ENCODE measurements at places on chromosomes 7 and 10.

GRCh38 chr7:152025937-152026890, 740 bp downstream of the GALNT11 start:
- no peak for DNase-seq

DNA sequence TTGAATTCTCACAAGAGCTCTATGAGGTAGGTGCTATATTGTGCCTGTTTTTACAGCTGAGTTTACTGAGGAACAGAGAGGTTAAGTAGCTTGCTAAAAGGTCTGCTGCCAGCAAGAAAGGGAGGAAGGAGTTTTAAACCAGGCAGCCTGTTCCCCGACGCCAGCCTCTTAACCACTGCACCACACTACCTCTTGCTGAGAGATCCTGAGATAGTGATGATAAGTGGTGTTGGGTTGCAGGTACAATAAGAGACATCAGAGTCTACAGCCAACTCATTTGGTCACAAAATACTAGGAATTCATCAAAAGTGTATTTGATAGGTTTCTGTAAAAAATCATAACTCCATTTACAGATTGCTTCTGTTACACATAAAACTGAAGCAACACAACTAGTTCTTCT, 8.0 kb downstream of the CCDC71L start:
- DNase-seq = no peak

DNA sequence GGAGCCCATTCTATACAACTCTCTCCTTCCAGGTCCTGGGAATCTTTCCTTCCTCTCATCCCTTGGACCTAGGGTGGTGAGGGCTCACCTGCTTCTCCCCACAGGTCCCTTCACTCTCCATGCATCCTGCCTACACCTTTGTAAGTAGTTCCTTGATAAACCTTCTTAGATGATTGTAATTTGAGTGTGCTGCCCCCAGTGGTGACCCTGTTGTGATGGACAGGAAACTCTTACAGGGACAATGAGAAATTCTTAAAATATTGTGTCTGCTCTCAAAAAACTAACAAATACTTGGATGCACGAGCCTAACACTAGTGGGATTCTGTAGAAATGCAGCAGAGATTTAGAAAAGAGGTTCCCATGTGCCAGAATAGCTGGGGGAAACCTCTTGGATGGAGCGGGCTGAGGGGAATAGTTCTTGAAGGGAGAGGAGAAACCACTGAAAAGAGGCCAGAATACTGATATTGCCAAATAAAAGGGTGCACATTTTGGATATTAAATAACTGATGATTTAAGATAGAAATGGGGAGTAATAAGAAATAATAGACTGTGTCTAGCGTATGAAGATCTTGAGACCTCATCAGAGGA, 6.7 kb upstream of the PAXIP1 start:
- DNase-seq = no peak

- no peak for DNase-seq
Measured at GRCh38 chr7:76383089-76383944, 24.5 kb upstream of the YWHAG start.

- DNase-seq = no peak
Measured at GRCh38 chr7:2116448-2116810, 116.3 kb downstream of the MAD1L1 start.

DNA sequence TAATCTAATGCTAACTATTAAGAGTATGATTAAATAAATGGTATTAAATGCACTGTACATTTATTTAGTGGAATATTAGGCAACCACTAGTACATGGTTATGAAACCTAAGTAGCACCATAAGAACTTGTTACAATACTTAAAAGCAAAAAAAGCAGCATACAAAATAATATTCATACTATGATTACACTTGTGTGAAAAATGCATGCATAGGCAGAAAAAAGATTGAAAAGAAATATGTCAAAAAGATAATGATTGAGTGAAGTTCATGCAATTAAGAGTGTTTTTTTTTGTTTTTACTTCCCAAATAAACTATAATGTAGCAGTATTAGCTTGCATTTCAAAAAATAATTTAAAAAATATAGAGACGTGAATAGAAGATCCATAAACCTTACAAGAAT, 20.0 kb upstream of the SRI start:
- DNase-seq = no peak

- DNase-seq = no peak
Measured at GRCh38 chr10:11517150-11517549, 94.3 kb downstream of the USP6NL start.

DNA sequence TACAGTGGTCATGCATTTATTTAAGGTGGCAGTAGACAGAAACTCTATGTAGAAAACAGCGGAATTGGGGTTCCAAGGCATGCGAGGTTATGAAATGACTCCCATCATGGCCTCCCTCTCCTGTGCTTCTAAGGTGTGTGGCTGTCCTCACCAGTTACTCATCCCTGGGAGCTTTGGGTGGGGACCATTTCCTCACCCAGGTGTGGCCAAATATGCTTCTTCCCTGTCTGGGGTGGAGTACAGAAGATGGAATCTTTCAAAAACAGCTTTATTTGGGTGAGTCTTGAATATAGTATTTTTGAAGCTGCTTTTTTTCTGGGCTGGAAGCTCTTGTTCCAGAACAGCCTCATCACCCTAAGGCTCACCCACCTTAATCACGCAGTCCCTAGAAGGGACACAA, 139.0 kb downstream of the NRF1 start:
- no peak for DNase-seq

DNA sequence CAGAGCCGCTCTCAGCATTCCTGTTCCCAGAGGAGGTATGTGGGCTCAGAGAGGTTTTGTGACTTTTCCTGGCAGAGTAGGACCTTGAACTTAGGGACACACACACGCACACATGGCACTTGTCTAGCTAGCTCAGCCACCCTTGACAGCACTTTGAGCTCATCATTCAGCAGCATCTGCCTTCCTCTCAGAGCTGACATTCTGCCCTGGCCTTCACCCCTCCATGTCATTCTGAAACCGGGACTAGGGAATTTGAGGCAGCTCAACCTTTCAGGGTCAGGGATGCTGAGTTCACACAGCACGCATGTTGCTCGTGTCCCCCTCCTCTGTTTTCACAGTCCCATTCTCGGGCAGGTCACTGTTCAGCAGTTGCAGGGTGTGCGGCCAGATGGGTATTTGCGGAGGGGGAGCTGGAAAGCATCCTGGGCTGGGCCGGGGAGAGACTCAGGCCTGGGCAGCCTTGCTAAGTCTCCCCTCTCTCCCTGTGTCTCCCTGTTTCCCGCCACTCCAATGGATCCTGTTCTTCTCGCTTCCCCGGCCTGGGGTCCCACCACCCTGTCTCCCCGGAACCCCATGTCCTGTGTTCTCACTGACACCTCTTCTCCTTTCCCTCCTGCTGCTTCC, 78.0 kb downstream of the COL13A1 start:
- DNase-seq = no peak

GRCh38 chr7:124566583-124566982, 199.0 kb downstream of the GPR37 start:
- DNase-seq = no peak

GRCh38 chr10:5396556-5397300, 7.9 kb downstream of the TUBAL3 start:
- no peak for DNase-seq

GRCh38 chr10:88185830-88186229, 322.4 kb downstream of the PTEN start:
- no peak for DNase-seq

DNA sequence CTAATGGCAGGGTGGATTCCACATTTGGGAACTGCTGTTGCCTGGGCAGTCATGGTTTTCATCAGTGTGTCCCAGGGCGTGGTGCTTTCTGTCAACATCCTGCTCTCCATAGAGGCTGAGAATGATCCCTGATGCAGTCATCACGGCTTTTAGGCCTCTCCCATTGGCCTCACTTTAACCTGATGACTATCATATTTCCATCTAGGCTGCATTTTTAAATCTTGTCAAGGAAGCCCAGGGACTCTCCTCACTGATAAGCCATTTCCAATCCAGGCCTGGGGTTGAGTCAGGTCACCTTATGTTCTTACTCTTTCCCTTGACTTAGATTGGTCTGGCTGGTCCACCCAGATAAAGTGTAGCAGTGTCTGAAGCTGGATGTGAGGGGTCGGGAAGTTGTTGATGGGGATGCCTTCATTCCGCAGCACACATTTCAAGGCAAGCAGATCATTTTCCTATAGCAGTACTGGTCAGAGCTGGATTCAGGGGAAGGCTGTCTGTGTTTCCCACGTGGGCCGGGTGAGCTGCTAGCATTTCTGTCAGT, 177.0 kb downstream of the AUTS2 start:
- DNase-seq = no peak

GRCh38 chr7:26186364-26187311, 13.9 kb downstream of the HNRNPA2B1 start:
- DNase-seq = no peak

DNA sequence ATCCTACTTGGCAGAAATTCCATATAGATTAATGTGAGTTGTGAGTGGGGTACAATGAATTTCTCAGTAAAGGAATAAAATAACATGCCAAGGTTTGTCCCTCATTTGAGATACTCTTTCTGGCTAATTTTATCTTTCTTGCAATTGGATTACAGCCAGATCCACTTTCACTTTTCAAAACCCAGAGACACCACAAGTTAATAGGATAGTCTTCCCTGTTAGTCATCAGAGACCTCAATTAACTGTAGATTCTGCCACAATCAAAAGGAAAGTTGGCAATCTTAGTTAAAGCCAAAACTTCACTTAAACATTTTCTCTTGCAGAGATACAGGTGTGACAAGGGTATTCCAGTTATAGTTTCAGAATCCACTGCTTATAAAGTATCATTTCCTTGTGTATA, 91.4 kb upstream of the PHYHIPL start:
- no peak for DNase-seq

- DNase-seq = no peak
Measured at GRCh38 chr7:15571301-15571878, 9.6 kb upstream of the AGMO start.

DNA sequence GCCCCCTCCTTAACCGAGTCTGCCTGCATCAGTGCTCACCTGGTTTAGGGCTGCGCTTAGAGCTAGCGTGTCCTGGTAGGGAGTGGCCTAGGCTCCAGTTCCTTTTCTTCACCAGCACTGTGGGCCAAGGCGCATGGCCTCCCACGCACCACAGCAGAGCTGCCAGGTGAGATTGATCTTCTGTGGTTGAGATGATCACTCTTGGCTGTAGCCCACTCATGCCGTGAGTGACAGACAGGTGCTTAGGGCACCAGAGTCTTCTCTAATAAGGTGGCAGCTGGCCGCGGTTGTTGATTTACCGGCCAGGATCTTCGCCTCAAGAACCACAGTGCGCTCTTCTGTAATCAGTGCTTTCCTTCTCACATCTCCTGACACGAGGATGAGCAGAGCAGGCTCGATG, 157.2 kb upstream of the INSYN2A start:
- no peak for DNase-seq

GRCh38 chr10:80567292-80567691, 29.6 kb downstream of the SH2D4B start:
- no peak for DNase-seq

DNA sequence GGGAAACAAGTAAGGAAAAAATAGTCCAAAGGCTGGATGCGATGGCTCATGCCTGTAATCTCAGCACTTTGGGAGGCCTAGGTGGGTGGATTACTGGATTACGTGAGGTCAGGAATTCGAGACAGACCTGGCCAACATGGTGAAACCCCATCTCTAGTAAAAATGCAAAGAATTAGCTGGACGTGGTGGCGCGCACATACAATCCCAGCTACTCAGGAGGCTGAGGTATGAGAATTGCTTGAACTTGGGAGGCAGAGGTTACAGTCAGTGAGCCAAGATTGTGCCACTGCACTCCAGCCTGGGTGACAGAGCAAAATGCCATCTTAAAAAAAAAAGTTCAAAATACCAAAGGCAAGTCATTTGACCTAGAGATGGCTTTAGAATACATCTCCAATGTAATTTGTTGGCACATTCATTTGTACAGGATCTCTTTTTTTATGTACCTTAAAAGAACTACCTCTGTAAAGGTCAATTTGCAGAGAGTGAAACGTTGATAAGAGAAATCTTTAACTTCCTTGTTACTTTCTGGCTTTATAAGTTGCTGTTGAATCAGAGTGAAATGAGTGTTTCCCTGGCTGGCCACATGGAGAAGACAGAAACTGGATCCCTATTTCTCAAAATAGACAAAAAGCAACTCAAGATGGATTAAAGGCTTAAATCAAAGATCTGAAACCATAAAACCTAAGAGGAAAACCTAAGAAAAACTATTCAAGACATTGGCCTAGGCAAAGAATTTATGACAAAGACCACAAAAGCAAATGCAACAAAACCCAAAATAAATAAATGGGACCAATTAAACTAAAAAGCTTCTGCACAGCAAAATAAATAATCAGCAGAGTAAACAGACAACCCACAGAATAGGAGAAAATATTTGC, 260.7 kb downstream of the KLF6 start:
- DNase-seq = no peak

DNA sequence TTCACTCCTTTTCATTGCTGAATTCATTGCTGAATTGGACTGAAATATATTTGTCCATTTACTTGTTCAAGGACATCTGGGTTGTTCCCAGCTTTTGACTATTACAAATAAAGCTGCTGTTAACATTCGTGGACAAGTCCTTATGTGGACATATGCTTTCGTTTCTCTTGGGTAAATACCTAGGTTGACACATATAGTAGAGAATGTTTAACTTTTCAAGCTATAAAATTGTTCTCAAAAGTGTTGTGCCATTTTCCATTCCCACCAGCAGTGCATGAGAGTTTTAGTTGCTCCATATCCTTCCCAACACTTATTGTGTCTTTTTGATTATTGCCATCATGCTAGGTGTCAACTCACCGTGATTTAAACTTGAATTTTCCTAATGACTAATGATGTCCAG, 17.5 kb upstream of the CPVL start:
- DNase-seq = no peak

GRCh38 chr10:10209167-10209566, 808.5 kb upstream of the CELF2 start:
- no peak for DNase-seq

- no peak for DNase-seq
Measured at GRCh38 chr10:114315566-114316420, 76.7 kb downstream of the VWA2 start.

- no peak for DNase-seq
Measured at GRCh38 chr10:61795551-61795950, 105.9 kb upstream of the ARID5B start.

DNA sequence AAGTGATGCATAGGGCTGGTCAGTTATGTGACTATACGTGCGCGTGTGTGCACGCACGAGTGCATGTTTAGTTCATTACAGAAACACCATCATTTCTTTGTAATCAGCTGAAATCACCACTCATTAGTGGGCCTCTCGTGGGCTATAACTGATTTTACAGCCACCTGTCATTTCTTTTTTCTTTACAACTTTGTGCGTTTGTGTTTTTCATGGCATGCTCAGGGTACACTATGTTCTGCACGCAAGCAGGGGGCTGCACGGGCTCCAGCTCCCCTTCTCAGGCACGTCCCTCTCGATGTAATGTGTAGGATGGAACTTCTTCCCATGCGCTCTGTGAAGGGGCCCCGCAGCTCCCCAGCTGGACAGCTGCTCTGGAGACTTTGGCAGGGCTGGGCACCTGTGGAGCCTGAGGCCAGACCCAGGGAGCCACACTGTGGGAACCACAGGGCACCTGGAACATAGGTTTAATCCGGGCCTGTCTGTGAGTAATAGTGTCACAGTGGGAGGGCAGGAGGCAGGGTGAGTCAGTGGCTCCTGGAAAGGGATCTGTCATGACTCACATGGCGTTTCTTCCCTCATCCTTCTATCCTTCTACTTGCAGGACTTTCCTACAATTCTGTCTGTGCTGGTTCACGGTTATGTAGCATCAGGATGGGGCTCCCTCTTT, 4.9 kb downstream of the GCK start:
- no peak for DNase-seq
